Muscle of leg (tissue), 16 donors: ENCODE measurements at places on chromosomes 1 and 21. TPM values are rescaled to one million over a fixed set of nuclear protein-coding genes. Genes with fewer than 3 reads are reported as not detected.

The OR2L2 gene
- not detected for polyA plus RNA-seq

The EPHA2 gene
- 7.1 TPM for polyA plus RNA-seq

The TDRD10 gene
- 1.5 TPM for polyA plus RNA-seq

The DHDDS gene
- polyA plus RNA-seq = 19.1 TPM

The MCOLN2 gene
- polyA plus RNA-seq = 0.14 TPM

The FAM131C gene
- not detected for polyA plus RNA-seq

The IGSF9 gene
- polyA plus RNA-seq = 0.56 TPM

The CA6 gene
- polyA plus RNA-seq = not detected

The PLA2G5 gene
- polyA plus RNA-seq = 0.28 TPM

The FCRL6 gene
- polyA plus RNA-seq = not detected

The SLC66A1 gene
- polyA plus RNA-seq = 10.5 TPM
